ENCODE measurements at places on chromosomes 11 and 22.

DNA sequence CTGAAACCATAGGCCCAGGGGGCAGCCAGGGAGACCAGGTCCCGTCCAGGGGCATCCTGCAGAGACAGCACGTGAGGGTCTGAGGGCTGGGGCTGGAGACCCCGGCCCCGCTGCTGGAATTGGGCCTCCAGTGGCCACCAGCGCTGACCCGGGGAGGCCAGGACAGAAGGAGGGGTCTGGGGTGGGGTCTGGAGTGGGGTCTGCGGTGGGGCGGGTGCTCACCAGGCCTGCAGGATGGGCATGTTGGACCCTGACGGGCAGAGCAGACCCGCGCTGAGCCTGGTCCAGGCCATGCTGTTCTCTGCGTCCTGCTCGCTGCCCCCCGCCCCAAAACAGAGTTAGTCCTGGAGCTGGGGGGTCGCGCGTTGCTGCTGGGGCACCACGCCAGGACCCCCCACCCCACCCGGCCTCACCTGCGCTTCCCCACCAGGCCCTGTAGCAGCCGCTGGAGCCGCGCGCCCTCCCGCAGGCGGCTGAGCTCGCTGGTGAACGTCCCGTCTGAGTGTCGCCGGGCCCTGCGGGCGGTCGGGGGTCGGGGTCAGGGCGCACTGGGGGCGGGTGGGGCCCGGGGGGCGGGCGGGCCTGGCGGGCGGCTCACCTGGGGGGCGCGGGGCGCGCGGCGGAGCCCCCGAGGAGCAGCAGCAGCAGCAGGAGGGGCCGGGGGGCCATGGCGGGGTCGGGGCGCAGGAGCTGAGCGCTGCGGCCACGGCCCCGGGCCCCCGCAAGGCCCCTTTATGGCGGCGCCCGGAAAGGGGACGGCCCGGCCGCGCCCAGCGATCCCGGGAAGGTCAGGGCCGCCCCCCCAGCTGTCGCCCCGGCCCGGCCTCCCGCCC lies at the start of gene SCT:
TSS of gene SCT (minus strand) at position 707 of the 833 bp plus-strand sequence. CDS start at position 669, 38 bp downstream.
- no peak for DNase-seq

DNA sequence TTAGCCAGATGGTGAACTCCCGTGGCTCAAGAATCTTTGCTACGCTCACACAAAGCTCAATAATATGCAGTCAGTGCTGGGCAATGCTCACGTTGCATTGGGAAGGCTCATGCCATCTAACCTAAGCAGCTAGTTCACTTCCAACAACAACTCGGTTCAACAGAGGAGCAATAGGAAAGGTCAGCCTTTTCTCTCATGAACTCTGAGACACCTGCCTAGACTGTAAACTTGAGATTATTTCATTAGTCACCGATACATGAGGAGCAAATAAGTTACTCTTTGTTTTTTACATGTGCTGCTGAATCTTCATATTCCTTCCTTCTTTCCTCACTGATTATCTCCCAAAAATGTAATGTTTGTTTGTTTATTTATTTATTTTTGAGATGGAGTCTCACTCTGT lies 9.0 kb downstream of the SLC5A4 start:
- no peak for DNase-seq

GRCh38 chr11:25981998-25982397 lies 349.9 kb upstream of the ANO3 start:
- DNase-seq, result peak; percentile 21

DNA sequence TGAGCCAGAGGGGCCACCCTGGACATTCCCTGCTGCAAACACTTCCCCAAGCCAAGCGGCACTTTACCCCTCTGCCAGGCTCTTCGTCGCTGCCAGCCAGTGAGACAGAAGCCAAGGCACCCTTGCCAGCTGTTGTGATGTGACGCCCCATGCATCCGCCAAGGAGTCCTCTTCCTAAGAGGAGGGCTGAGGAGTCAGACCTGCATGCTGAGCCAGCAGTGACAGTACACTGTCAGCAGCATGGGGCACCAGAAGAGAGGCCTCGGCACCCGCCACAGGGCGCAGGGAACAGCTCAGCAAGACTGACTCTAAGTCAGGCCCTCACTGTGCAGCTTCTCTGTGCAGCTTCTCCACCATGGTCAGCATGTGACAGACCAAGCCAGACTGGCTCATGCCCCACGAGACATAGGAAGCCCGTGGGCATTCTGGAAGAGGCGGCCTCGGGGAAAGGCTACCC lies 26.4 kb downstream of the VPS37C start:
- DNase-seq, result no peak

DNA sequence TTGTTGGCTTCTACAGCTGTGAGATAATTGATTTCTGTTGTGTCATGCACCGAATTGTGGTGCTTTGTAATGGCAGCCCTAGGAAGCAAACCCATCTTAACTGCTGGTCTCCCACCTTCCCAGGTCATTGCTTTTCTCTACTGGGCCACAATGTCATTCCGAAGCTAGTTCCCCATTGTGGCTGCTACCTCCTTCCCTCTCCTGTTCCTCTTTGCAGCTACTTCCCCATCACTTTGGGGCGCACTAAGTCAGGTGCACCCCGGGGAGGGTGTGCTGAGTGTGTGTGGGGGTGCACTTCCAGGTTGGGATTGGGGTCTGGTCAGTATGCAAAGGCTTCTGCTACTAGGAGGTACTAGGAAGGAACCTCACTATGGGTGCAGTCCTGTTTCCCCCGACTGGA lies 109.3 kb downstream of the ST3GAL4 start:
- DNase-seq, result no peak

GRCh38 chr22:45740236-45740635 lies 68.6 kb downstream of the ATXN10 start:
- no peak for DNase-seq

DNA sequence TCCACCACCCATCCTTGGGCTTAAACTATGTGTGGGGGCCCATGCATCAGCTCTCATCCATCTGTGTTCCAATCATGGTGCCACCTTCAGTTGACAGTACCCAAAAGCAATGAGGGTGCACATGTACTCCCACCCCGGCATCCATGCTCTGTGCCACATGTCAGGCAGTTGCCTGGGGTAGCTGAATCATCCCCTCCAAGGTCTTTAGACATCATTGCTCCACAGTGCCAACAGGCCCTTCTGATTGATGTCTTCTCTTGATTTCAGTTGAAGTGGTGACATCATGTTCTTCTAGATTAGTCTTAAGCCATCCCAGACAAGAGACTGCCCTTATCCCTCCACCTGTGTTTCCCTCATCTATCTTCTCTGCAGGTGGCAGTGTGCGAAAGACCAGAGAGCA lies 42.5 kb downstream of the TMPRSS5 start:
- DNase-seq, result no peak

- no peak for DNase-seq
Observed at GRCh38 chr22:37151401-37151800, 1.7 kb upstream of the IL2RB start.

DNA sequence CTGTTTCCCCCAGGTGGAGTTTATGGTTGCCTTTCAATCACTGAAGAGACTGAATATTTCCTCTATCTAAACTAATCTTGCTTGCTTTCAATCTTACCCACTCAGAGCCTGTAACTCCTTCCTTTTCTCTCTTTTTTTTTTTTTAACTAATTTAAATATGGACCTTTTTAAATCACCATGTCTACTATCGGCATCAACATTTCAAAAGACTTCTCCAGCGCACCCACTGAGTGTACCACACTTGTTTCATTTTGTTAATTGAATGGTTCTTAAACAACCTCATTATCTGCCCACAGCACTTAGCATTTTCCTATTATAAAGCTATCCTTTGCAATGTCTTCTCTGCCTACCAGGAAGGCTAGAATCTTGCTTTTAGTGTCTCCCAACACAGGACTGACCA lies 1212.5 kb downstream of the LRRC4C start:
- DNase-seq, result no peak

- DNase-seq, result peak; percentile 81
Observed at GRCh38 chr11:72358466-72359405, 75.6 kb downstream of the CLPB start.

DNA sequence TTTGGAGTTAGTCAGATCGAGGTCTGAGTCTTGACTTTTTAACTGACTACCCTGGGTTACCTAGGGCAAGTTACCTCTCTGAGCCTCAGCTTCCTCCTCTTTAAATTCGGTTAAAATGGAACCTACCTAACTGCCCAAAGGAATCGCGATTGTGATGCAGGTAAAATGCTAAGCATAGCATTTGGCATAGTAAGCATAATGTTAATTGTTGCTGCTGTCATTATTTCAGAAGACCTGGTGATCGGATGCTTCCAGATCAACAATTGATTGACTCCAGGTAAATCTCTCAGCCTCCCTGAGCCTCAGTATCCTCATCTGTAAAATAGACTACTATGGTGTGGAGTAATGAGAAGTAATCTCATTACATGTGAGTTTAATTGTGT lies 550 bp upstream of the SLC43A1 start:
- DNase-seq, result no peak

DNA sequence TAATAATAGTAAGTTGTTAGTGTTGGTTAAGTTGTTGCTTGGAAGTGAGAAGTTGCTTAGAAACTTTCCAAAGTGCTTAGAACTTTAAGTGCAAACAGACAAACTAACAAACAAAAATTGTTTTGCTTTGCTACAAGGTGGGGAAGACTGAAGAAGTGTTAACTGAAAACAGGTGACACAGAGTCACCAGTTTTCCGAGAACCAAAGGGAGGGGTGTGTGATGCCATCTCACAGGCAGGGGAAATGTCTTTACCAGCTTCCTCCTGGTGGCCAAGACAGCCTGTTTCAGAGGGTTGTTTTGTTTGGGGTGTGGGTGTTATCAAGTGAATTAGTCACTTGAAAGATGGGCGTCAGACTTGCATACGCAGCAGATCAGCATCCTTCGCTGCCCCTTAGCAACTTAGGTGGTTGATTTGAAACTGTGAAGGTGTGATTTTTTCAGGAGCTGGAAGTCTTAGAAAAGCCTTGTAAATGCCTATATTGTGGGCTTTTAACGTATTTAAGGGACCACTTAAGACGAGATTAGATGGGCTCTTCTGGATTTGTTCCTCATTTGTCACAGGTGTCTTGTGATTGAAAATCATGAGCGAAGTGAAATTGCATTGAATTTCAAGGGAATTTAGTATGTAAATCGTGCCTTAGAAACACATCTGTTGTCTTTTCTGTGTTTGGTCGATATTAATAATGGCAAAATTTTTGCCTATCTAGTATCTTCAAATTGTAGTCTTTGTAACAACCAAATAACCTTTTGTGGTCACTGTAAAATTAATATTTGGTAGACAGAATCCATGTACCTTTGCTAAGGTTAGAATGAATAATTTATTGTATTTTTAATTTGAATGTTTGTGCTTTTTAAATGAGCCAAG lies 2.7 kb downstream of the NEAT1 start:
- DNase-seq, result no peak
